A549 treated with Mapracorat at 1 μM for 4 hours (cell line): ENCODE measurements at places on chromosomes 3 and 15. TPM values are rescaled to one million over a fixed set of nuclear protein-coding genes. Genes with fewer than 3 reads are reported as not detected.

The VGLL3 gene
- 5.1 to 15.1 TPM (median 9.3 TPM) in 5 replicates for total RNA-seq

The PRRT3 gene
- total RNA-seq: 1.2 to 1.9 TPM (median 1.7 TPM) in 5 replicates

The SHC4 gene
- 0.74 to 1.4 TPM (median 1.1 TPM) in 5 replicates for total RNA-seq

The CLSTN2 gene
- total RNA-seq: 0.02 to 0.08 TPM (median 0.04 TPM) in 5 replicates

The CLDN18 gene
- not detected in 5 replicates for total RNA-seq

The EOMES gene
- 0.63 to 0.71 TPM (median 0.68 TPM) in 5 replicates for total RNA-seq

The FANCI gene
- 49.2 to 65.0 TPM (median 59.5 TPM) in 5 replicates for total RNA-seq

The ISLR gene
- total RNA-seq: 0.22 to 0.50 TPM (median 0.39 TPM) in 5 replicates
